ENCODE measurements at places on chromosomes 7 and 10.

GRCh38 chr10:34292194-34292565 is 522.9 kb downstream of the PARD3 start:
- DNase-seq = no peak

- no peak for DNase-seq
These were observed 54.5 kb downstream of the TCERG1L start for GRCh38 chr10:131257027-131257426.

DNA sequence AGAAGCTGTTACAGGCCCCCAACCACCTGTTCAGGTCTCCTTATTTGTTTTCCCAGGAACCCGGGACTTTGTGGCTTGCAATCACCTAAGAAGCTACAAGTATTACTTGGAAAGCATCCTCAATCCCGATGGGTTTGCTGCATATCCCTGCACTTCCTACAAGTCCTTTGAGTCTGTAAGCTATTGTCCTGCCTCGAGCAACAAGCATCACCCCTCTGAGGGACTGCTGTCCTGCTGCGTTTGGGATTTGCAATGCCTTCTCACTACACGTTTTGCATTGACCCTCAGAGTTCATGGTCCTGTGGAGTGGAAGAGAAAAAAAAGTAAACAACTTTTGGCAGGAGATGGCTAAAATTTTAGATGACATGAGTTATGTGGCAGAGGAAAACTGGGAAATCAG is 9.2 kb downstream of the PNLIPRP1 start:
- DNase-seq = no peak

DNA sequence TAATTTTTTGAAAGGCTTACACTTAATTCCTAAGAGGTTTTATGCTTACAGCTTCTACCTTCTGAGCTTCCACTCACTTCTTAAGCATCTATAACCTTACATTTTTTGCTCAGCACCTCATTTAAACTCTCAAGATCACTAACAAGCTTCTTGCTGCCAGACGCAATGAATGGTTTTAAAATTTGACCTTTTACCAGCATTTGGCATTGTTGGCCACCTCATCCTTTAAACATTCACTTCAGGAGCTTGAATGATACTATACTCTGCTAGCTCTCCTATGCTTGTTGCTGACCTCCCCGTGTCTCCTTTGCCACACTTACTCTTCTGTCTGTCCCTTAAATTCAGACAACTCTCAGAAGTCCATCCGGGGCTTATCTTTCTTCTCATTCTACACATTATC is 37.7 kb upstream of the ODAD2 start:
- no peak for DNase-seq

- DNase-seq = no peak
These were observed 12.2 kb upstream of the CAV1 start for GRCh38 chr7:116512520-116513188.

DNA sequence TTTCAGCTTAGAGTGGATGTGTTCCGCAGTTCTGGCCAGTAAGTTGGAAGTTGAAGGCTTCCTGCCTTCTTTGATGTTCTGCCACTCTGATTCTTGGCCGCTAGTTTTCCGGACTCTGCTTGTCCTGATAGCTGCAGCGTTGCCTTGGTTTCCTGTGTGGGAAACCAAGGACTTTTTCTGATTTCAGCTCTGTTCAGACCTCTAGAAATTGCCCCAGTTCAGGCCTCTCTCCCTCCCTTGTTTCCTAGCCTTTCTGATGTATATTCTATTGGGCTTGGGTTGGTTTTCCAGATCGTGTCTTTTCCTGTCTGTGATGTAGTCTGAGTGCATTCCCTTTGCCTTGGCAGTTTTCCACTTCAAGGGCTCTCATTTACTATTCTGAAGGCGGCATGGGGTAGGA is 318.7 kb downstream of the BBS9 start:
- DNase-seq = no peak
